ENCODE measurements at places on chromosomes 2 and 18.

GRCh38 chr18:37673671-37674070 is 108.1 kb upstream of the CELF4 start:
- no peak for DNase-seq

DNA sequence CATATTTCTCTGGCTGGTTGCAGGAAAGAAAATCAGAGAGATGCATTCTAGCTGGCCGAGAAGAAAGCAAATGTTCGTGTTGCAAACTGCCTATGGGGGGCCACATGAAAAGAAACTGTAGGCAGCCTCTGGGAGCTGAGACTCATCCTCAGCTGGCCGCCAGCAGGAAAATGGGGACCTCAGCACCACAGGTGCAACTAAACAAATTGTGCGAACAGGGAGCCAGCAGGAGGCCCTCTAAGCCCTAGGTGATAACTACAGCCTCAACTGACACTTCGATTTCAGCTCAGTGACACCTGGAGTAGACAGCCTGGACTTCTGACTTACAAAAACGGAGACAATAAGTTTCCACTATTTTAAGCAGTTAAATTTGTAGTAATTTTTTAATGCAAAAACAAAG is 107.3 kb downstream of the DTNB start:
- no peak for DNase-seq

- no peak for DNase-seq
Measured at GRCh38 chr18:62510789-62511188, 12.0 kb upstream of the ZCCHC2 start.

DNA sequence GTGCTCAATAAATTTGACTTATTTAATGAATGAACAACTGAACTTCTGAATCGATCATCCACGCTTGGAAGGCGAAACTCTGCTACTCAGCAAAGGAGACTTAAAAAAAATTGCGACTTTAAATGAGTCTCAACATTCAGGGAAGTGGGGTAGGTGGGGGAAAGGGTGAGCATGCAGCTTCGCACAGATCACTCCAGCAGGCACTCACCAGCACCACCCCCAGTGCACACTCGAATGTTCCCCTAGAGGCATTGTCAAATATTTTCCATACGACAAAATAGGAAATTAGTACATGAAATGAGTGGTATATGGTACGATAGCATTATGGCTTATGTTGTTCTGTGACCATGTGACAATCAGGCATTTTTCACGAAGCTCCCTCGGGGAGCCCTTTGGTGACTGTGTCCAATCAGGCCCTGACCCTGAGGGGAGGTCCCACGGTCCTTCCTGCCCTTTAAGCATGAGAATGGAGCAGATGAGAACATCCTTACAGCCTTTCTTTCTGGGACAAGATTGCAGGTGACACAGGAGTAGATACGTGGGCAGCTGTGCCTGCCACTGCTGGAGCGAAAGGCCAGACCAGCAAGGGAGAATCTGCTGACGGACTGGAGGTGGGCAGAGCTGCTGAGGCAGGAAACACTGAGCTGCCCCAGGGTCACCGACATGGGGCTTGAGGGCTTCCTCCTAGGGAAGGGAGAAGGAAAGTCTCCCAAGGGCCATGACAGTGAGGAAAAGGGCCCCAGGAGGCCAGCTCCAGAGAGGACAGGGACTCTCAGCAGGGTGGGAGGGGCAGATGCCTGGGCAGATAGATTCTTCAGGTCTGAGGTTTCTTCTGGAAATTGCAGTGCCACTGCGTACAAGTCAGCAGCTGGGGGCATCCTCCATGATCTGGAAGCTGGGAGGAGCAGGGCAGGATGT is 101.3 kb upstream of the ID2 start:
- no peak for DNase-seq

GRCh38 chr2:188576651-188577050 is 285.0 kb downstream of the GULP1 start:
- no peak for DNase-seq

DNA sequence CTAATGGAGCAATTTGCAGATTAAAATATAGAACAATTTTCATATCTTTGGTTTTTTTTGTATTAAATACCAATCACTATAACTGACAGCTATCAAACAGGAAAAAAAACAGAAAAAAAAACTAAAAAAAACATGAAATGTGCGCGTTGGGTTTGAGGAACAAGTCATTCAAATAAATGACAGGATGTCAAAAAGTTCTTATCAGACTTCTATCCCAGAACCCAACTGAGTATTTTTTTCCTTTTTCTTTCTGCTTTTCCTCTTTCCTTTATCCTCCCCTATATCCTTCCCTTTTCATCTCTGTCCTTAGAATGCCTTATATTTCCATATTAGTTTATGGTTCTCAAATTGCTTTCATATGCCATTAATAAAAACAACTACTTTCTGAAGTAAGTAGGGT is 14.3 kb downstream of the PRKRA start:
- DNase-seq, result no peak

- no peak for DNase-seq
Measured at GRCh38 chr18:76353500-76353899, 141.5 kb downstream of the ZNF516 start.

DNA sequence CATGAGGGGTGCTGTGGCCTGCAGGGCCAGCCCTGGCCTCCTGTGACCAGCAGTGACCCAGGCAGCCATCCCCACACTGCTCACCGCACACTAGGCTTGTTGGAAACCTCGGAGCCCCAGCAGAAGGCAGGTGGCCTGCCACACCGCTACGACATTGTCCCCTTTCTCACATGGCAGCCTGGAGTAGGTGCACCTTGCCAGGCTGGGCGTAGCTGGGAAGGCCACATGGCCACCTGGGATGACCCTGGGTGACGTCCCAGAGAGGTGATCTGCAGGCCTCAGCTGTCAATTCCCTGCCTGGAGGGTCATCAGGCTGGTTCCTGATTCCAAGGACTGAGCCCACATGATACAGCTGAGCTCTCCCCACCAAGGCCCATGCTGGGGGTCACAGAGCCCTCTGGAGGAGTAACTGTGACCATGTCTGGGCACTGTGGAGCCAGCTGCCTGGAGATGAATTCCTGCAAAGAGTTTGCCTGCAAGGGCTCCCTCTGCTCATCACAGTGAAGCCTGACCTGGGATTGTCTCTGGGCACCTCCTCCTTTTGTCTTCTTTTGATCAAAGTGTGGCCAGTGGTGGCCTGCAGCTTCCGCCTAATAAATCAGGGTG is 119.6 kb upstream of the OTOS start:
- DNase-seq, result no peak

GRCh38 chr2:7574385-7574784 is 657.2 kb downstream of the RNF144A start:
- DNase-seq, result no peak

DNA sequence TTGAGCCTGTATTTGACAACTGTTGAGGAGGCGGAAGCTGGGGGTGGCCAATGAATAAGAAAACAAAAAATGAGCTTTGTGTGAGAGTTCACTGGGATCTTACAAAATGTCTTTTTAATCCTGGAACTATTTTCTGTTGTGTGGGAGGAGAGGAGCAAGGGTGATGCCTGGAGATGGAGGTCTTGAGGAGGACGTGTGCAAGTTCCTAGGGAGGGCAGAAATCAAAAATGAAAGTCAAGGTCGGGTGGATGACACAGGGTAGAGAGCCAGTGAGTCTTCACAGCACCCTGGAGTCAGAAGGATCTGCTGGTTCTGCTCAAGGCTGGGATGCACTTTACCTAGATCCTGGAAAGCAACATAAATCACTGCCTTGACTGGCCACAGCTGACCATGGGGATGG is 180.3 kb upstream of the PKDCC start:
- DNase-seq, result no peak

DNA sequence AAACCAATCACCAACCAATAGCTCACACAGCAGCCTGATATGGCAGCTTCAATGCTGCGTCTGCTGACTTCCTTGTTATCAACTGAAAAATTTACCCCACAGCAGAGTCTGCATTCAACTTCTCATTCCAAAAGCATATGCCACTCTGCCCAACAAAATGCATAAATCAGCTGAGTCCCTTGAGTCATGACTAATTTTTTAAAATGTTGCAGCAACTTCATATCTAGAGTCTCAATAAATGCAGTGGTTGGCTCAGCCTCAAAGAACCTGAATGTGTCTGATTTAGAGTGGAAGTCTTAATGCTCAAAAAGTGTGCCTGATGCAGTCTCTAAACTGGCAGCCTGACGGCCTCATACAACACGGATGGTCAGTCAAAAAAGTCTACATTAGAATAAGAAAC is 46.5 kb downstream of the FARSB start:
- DNase-seq, result no peak
